ENCODE measurements at places on chromosomes 1 and 21.
A peak's percentile ranks its signal among the peaks of the same experiment; 100 is the strongest.

DNA sequence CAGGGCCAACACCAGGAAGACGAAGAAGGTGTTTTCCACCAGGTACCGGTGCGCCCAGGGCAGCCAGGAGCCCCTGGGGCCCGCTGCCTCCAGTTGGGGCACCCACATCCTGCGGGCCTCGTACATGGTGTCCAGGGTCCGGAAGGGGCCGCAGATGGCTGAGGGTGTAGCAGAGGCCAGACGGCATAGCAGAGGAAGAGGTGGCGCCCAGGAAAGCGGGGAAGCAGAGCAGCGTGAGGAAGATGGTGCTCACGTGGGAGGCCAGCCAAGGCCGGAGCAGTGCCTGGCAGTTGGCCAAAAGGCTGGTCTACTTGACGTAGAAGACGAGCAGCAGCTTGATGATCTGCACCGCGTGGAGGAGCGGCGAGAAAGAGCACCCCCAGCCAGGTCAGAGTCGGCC is 40.4 kb downstream of the ZNF691 start:
- no peak for DNase-seq

- no peak for DNase-seq
Observed at GRCh38 chr1:112998592-112999235, 42.7 kb upstream of the SLC16A1 start.

DNA sequence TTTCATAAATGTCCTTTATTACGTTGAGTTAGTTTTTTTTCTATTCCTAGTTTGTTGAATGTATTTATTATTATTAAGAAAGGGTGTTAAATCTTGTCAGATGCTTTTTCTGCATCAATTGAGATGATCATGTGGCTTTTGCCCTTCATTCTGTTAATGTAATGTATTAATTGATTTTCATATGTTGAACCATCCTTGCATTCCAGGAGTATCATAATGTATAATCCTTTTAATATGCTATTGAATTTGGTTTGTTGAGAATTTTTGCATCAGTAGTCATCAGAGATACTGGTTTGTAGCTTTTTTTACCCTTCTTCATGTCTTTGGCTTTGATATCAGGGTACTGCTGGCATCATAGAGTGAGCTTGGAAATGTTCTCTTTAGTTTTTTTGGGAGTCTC is 100.0 kb downstream of the POFUT2 start:
- DNase-seq = no peak

- DNase-seq = no peak
Observed at GRCh38 chr1:200131551-200132125, 104.1 kb downstream of the NR5A2 start.

- DNase-seq = no peak
Observed at GRCh38 chr1:3785456-3786157, 10.7 kb downstream of the LRRC47 start.

DNA sequence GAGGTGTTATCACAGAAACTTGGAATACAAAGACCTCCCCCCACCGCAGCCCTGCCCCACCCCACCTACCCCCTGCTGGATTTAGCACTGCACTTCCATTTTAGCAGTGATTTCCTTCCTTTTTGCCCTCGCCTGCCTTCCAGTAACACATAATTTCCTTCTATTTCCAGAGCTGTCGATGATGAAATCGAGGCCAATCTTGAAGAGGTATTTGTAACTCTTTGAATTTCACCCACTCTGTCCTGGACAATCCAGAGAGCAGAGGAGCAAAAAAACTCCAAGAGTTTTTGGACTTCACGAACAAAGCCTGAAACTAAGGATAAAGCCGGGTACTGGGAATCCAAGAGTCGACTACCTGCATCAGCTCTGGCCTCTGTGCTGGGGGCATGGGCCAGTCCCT is 49.1 kb downstream of the CAPN2 start:
- DNase-seq = no peak

GRCh38 chr1:30637183-30637980 is 86.0 kb downstream of the MATN1 start:
- DNase-seq = no peak

GRCh38 chr21:36591326-36591970 is 107.5 kb upstream of the SIM2 start:
- no peak for DNase-seq

DNA sequence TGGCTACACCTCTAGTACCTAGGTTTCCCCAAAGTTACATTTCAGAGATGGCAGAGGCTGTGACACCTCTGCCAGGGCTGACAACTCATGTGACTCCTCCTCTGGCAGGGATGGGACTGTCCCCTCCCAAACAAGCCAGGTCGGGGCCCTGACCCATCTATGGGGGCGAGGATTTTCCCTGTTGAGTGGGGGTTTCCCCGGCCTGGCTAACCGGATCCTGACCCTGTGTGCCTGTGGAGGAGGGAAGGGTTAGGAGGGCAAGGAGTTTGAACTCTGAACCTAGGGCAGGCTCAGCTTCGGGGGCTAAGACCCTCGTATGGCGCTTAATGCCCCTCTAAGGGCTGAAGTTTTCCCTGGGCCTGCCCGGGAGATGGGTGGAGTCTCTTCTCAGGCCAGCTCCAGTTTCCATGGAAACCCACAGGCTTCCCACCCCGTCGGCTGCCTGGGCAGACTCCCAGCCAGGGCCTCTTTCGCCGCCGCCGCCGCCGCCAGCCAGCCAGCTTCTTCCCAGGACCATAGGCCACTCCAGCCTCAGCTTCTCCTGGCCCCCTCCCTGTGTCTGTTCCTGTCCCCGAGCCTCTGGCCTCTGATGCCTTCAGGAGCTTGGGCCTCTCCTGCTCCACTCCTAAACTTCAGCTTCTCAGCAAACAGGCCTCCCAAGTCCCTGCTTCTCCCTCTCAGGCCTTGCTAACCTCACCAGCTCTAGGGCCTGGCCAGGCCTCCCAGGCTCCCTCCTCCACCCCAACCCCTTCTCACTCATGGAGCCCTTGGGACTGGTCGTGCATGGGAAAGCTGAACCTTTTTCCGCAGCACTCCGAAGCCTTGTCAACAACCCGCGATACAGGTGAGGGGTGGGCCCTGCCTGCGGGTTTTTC is at the start of gene BTBD19:
TSS of gene BTBD19 (plus strand) at position 461 of the 875 bp plus-strand sequence. CDS start at position 759, 298 bp downstream.
- DNase-seq = peak; percentile 86

- DNase-seq = no peak
Observed at GRCh38 chr1:65773391-65774123, 19.1 kb upstream of the PDE4B start.

Measured in activated naive CD4-positive, alpha-beta T cell treated with Interleukin-2 at 50 U/mL for 16 hours (primary cell).